ENCODE measurements at places on chromosomes 6 and 20.

DNA sequence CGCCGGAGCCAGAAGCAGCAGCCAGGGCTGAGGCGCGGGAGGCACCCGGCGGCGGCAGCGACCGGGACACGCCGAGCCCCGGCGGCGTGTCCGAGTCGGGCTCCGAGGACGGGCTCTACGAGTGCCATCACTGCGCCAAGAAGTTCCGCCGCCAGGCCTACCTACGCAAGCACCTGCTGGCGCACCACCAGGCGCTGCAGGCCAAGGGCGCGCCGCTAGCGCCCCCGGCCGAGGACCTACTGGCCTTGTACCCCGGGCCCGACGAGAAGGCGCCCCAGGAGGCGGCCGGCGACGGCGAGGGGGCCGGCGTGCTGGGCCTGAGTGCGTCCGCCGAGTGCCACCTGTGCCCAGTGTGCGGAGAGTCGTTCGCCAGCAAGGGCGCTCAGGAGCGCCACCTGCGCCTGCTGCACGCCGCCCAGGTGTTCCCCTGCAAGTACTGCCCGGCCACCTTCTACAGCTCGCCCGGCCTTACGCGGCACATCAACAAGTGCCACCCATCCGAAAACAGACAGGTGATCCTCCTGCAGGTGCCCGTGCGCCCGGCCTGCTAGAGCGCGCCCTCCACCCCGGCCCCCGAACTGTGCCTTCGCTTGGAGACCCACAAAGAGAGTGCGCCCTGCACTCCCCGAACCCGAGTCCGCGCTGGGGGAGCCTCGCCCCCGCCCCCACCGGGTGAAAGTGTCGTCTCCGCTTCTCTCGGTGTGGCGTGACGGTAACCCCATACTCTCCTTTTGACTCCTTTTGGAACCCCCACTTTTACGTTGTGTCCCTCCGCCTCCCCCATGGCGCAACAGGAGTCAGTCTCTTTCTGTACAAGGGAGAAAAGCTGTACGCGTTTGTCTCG lies 1.6 kb downstream of the INSM1 start:
- no peak for DNase-seq

- no peak for DNase-seq
Observed at GRCh38 chr6:132515386-132515785, 2.5 kb upstream of the STX7 start.

DNA sequence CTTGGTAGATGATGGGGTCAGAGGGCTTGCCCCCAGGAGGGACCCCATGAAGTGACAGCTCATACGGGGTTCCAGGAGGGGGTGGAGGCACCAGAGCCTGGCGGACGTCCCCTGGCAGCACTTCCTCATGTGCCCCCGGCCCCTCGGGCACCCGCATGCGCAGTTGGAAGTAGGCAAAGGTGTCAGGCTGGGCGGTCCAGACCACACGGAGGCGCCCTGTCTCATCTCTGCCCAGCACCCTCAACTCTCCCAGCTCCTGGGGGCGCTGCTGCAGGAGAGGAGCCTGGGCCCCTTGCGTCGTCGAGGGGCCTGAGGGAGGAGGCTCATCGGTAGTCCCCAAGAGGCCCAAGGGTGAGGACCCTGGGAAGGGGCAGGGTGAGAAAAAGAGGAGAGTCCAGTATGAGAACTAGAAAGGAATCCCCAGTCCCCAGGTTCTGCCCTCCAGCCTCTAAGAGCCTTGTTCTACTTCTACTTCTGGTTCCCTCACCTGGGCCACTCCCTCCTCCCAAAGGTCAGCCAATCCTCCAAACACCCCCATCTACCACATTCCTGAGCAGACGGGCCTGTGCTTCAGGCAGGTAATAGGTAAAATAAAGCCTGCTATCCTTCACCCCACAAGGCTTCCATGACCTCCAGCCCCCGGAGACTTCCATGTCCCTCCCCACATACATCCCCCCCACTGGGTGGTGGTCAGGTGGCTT lies 23.2 kb downstream of the TNXB start:
- DNase-seq: no peak

- DNase-seq: no peak
Observed at GRCh38 chr6:29537714-29538403, 21.7 kb downstream of the UBD start.

- DNase-seq: no peak
Observed at GRCh38 chr6:75282706-75283105, 1.9 kb downstream of the TMEM30A start.

GRCh38 chr6:168182908-168183612 lies 104.0 kb upstream of the FRMD1 start:
- no peak for DNase-seq

DNA sequence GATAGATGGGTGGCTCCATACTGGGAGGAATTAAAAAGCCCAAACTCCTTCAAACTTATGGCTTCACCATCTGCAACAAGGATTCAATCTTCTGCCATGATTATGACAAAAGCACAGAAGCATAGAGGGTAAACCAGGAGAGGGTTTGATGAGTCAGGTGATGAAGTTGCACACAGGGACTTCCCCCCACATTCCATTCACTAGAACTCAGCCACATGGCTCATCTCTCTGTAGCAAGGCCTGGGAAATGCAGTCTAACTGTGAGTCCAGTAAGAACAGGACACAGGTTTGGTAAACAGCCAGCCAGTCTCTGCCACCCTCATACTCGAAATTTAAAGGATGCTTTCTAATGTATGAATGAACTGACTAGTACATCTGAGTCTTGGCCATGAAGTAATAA lies 142.9 kb downstream of the HIVEP2 start:
- no peak for DNase-seq

GRCh38 chr20:38308047-38308438 lies 4.1 kb downstream of the BPI start:
- DNase-seq: no peak

GRCh38 chr20:19212821-19213502 lies 520 bp downstream of the SLC24A3 start:
- no peak for DNase-seq

DNA sequence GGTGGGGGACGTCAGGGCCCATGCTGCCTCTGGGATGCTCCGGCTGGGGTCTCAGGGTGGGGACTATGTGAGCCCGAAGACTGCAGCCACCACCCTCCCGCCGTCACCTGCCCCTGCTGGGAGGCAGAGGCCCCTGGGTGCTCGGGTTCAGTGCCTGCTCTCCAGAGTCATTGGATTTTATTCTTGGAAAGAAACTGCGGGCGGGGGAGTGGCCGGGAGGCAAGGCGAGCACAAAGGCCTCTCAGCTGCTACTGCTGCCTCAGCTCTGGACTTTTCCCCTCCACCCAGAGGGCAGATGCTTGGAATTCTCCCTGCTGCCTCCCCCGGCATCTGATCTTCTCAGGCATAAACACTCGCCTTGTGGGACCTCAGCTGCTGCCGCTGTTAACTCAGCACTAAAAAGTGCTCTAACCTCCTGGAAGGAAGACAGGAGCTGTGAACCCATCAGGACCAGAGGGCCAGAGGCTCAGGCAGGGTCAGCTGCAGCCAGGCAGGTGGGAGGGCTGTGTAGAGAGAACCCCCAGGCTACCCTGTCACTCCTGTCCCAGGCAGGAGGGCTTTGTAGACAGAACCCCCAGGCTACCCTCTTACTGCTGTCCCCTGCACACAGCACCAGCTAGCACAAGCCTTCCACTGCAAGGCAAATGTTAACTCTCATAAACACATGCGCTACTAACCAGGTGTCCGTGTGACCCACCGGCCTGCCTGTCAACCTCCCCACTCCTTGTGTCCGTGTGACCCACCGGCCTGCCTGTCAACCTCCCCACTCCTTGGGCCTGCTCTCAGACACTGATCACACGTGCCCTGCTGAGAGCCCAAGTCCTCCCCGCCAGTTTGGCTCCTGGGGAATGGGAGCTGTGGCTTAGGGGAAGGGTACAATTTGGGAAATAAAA lies 9.4 kb upstream of the FRMD1 start:
- no peak for DNase-seq

- DNase-seq: no peak
Observed at GRCh38 chr20:49381558-49382493, 100.6 kb downstream of the KCNB1 start.

DNA sequence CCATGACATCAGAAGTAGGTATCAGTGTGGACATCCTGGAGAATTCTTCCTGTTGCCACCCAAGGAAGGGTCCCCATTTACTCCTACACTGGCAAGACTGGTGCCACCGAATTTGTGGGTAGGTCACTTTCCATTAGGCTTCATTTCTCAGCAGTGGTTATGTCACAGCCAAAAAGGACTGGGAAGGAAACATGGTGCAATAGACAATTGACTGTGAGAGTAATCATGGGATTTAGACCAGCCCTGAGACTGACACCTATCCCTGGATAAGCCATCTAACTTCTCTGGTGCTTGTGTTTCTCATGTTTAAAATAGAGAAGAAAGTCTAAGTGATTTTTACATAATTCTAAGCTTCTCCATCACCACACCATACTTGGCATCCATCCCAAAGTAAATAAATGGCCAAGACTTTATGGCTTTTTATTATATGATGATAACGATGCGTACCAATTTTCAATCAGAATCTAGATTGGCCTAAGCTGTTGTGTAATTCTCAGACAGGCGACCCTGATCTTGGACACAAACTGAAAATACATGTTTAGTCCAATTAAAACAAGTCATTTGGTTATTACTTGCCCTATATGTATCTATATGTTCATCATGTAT lies 10.2 kb downstream of the SMPDL3A start:
- DNase-seq: no peak

GRCh38 chr6:84228198-84228543 lies 728 bp upstream of the CEP162 start:
- no peak for DNase-seq

- DNase-seq: no peak
Observed at GRCh38 chr6:451336-451735, 59.8 kb downstream of the IRF4 start.

DNA sequence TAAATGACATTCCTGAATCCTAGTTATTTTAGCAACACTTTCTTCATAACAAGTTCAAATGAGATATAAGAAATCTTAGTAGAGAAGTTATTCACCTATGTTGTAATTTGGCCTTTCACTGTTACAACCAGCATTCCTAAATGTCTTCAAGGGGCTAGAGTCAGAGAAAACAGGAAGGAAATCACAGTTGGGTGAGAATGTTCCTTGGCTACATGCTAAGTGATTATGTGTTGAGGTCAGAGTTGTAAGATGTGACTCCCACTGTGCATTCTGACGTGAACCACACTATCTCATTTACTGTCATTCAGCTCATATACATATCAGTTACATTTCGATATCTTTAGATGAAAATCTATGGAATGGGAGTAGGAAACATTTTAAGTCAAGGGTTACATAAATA lies 51.0 kb upstream of the MLIP start:
- no peak for DNase-seq

DNA sequence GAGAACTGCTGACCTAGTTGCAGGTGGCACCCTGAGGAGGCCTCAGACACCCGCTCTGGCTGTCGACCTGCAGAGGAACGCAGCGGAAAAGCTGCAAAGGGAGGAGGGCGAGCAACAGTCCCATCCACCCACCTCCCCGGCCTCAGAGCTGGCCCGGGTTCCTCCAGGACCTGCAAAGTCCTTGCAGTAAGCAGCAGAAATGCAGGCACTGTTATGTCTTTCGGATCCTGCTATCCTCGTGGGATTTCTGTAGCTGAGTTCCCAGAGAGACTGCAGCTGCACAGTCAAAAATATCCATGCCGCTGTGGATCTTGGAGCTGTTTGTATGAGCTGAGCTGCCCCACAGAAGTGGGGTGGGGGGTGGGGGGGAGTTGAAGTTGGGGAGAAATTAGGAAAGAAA lies 251.3 kb downstream of the ANKRD60 start:
- DNase-seq: no peak

DNA sequence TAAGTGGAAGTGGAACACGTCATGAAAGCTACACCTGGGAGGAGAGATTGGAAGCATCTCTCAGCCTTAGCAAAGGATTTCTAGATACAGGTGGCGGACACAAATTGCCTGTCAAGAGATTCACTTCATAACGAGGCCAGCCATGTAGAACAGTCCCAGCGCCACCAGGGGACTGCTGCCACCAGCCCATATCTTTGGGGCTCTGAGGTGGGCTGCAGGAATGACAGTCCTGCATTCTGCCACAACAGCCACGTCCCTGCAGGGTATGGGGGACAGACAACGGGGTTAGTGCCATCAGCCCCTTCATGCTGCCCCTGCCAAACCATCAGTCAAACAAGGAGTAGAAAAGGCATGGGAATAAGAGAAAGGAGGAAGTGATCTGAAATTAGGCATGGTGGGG lies 81.2 kb upstream of the SASH1 start:
- DNase-seq: no peak

DNA sequence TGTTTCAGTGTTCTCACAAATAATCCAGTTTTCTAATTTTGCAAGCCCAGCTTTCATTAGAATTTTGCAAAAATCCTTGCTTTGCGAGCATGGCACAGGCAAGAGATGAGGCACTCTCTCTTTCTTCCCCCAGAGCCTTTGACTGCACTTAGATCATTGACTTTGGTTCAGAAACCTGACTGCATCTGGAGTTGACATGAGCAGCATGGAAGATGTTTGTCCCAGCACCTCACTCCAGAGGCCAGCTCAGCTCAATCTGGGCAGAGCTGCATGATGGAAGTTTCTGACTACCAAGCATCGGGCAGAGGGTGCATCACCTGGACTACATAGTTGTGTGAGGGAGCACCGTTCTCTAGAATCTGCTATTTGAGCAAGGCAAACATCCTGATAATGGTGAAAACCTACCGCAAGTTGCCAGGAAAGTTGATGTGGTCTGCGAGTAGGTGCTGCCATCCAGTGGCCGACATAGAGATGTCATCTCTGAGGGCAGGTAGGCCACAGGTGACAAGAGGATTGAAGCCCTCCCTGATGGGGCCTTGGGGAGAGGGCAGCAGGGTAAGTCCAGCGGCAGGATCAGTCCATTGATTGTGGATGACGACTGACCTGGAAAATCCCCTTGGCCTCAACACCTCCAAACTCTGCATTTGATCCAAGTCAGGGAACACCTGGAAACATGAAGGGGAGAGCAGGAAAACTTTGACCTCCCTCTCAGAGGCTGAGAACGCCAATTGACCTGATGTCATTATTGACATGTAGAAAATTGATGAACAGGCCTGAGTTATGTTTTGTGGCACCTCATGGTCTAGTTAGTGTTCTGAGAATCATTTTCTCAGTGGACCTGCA lies 3.8 kb upstream of the LPA start:
- DNase-seq: no peak

DNA sequence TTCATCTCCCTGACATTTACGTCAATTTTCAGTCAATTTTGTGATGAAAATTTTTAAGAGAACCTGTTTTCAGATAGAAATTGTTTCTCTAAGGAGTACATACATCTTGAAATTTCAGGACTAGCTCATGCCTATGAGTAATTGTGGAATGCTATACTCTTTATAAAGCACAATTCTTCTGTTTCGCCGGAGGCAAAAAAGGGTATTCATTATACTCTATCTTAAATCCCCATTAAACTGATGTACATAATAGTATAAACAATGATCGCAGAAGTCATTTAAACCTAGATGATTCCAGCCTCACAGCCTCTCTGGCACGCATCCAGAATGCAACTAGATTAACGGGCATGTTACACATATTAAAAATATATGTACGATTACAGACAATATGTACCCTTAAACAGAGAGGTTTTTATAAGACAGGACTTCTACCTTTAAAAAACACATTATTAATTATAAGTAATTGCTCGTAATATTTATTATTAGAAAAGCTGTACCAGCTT lies 62.6 kb downstream of the NRSN1 start:
- DNase-seq: no peak
